ENCODE measurements at places on chromosomes 16 and 17.

DNA sequence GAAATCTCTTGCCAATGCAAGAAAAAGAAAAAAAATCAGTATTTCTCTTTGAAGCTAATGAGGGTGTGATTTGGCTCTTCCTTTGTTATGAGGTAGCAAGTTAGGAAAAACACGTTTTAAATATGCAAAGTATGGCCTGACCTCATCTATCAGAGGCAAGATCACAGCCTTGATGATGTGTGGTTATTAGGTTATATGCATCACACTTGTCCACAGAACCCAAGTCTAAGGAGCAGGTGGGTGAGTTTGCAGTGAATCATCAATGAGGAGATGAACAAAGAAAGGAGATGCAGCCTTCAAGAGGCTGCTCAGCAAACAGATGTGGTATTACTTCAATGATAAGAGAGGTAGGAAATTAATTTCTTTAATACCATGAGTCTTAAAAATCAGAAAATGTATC, 594.8 kb upstream of the CDH5 start:
- no peak for DNase-seq

GRCh38 chr16:74501484-74502478, 80.5 kb upstream of the CLEC18B start:
- DNase-seq: no peak

- DNase-seq: no peak
These were observed 226.0 kb upstream of the GSE1 start for GRCh38 chr16:85387171-85387507.

DNA sequence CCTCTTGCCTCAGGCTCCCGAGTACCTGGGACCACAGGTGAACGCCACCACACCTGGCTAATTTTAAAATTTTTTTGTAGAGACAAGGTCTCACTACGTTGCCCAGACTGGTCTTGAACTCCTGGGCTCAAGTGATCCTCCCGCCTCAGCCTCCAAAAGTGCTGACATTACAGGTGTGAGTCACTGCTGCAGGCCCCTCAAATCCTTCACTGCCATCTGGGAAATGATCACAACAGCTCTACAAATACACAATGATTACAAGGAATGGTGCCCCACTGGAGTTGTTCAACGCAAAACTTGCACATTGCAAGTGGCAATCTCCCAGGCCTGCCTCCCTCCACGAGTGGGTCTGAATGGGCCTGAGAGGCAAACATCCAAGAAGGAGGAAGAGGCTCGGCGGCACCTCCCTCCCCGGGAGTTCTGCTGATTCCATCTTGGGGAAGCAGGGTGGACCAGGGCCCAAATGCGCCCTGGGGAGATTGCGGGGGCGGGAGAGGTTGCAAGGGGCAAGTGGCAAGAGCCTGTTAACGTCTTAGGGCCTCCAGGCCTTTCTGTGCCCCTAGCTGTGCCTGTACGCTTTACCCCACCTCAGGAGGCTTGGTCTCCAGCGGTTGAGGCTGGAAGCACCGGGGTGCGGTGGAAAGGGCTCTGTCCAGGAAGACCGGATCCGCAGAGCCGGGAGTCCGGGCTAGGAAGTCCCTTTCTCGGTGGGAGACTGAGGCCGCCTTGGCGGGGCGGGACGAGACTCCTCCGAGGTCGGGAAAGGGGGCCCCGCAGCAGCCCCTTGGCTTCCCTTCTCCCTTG, 656 bp upstream of the IGFBP4 start:
- no peak for DNase-seq

DNA sequence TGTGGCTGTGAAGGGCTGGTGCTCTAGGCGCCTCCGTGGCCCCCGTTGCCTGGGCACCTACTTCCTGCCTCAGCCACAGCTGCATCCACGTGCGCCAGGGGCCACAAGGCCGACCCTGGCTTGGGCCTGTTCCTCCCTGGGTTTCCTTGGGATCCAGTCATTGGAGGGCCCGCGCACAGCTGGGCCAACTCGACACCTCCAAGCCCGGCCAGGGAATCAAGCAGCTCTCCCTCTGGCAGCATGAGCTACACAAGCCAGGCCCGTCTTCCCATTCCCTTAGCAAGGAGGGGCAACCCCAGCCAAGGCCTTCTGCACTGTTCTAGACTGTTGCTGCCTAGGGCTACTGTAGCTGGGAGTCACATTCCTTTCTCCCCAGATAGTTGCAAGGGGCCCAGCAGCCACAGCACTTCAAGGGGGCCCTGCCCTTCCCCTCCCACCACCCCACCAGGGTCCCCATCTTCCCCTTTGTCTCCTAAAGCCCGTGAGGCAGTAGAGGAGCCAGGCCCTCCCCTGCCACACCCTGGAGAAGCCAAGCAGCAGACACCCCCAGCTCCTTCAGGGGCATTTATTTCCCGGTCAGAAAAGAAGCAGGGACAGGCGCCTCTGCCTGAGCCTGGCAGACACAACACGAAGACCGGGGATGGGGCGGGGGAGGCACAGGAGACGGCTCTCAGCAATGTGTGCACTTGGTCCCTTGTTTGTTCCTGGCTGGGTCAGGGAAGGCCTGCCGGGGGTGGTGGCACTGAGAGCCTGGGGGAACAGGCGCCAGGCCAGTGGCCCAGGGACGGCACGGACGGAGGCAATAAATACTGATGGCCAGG, 3.8 kb downstream of the ARHGDIA start:
- DNase-seq: peak; percentile 37

- DNase-seq: no peak
These were observed 58.4 kb downstream of the PHKB start for GRCh38 chr16:47519546-47519945.

DNA sequence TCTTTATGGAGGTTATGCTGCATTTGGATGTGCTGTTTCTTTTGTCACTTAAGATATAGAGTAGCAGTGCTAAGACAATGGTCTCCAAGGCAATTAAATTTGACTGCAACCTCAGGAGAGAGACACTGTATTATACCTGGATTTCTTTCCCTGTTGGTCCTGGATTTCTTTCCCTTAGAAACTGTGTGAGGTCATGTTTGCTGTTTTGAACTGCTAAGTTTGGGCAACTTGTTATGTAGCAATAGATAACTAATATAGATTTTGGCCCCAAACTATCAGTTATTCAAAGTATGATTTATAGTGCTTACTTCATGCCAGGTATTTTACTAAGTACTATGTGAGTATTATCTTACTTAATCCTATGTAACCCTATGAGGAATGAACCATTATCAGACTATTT, 458.4 kb downstream of the HS3ST3B1 start:
- DNase-seq: no peak

- no peak for DNase-seq
These were observed 15.7 kb upstream of the CBX8 start for GRCh38 chr17:79812353-79813258.

All from CD4-positive, alpha-beta T cell treated with Interleukin-21 for 1 hour (primary cell).